ENCODE measurements at places on chromosomes 5 and 9.

GRCh38 chr5:14526493-14526892 is 55.1 kb upstream of the OTULINL start:
- DNase-seq = no peak

GRCh38 chr5:60545551-60545950 is 154.4 kb downstream of the DEPDC1B start:
- no peak for DNase-seq

GRCh38 chr5:157603333-157604190 is 28.0 kb upstream of the ADAM19 start:
- DNase-seq = peak; percentile 60

DNA sequence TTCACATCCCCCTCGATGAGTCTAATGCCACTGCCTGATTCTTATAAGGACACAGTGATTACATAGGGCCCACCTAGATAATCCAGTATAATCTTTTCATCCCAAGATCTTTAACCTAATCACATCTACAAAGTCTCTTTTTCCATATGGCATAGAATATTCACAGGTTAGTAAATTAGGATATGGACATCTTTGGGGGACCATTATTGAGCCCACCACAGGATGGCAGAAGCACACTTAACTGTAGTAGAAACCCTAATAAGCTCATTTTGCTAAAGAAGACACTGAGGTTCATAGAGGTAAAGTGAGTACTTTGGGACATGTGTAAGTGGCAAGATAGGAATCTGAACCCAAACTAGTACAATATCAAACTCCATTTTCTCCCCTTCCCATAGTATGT is 38.9 kb downstream of the ASTN2 start:
- DNase-seq = no peak

DNA sequence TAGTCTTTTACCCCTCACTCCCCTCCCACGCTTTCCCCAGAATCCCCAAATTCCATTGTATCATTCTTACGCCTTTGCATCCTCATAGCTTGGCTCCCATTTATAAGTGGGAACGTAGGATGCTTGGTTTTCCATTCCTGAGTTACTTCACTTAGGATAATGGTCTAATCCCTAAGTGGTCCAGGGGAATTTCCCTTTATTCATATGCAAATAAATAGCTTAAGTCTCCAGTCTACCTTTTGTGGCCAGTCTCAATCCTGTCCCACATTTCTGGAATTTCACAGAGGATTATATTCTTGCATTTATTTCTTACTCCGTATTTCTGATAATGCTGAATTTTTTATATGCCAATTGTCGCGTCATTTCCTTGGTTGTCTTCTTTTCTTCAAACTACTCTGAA is 245.6 kb upstream of the DAB2 start:
- DNase-seq = no peak

DNA sequence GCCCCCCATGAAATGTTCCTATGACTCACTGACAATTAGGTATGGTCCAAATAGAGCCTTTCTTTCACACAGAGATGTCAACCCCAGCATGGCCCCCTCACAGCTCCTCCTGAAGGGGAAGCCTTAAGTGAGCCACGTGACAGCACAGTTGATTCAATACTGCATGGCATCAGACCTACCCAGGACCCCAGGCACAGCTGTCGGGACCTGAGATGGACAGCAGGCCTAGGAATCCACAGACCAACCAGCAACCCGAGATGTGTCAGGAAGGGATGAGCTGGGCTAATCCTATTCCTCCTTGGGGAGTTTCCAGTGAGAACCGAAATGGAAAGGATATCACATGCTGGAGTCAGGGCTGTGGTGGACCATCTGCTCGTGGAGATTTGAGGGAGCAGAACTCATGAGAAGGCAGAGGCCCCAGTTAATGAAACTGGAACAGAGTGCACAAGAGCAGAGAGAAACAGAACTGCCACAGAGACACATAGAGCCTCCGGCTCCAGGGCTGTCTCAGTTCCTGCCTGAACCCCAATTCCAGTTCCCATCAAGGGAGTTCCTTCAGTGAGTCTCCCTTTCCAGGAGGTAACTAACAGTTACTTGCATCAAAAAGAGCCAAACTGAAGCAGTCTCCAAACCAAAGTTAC is 42.1 kb upstream of the SMIM23 start:
- no peak for DNase-seq

DNA sequence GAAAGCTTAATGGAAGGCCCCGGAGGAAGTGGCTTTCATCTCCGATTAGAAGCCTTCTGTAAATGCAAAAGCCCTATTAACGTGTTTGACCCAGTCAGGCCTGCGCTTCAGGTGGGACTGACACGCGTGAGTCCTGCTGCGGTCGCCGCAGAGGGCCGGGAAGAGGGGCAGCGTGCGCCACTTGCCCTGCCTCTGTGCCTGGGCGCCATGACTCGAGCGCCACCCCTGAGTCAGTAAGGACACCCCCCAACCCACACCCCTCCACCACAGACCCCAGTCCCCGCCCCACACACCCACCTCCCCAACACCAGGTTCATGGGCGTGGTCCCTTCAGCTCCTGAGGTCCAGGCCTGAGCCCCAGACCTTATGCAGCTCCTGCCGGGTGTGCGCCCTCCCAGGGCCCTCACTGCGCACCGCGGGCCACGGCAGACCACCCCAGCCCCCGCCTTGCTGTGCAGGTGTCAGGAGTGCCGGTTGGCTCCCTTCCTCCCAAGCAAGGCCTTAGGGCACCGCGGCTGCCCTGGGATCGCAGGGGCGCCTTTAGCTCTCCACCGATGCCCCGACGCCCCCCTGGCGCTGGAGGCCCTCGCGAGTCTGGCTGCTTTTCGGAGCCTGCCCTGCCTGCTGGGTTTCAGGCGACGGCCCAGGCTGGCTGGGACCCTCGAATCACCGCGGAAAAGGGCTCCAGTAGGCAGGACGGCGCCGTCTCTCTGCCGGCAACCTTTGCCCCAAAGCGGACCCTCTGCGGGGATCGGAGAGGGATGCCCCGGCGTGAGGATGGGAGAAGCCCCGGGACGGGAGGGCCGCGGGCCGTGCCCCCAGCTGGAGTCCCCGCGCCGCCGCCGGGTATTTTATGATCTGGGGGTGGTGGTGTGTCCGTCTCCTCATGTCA is 625 bp upstream of the OLFM1 start:
- no peak for DNase-seq

DNA sequence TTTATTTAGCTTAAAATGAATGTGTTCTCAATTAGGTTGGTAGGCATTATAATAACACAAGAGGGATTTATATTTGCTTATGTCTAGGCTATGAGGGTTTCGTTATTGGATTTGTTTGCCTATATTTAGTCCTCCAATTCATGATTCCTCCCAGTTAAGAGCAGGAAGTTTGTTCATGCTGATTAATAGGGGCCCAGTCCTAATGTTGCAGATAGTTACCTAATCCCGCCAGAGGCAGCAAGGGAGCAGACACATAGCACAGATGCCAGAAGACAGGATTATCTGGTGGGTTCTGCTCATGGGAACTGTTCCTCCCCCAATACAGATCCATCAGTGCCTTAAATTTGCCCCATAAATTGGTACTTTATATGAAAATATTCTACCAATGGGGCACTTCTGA is 100.8 kb upstream of the TLE4 start:
- no peak for DNase-seq

GRCh38 chr5:110896901-110897300 is 158.1 kb downstream of the SLC25A46 start:
- DNase-seq = peak; percentile 55

DNA sequence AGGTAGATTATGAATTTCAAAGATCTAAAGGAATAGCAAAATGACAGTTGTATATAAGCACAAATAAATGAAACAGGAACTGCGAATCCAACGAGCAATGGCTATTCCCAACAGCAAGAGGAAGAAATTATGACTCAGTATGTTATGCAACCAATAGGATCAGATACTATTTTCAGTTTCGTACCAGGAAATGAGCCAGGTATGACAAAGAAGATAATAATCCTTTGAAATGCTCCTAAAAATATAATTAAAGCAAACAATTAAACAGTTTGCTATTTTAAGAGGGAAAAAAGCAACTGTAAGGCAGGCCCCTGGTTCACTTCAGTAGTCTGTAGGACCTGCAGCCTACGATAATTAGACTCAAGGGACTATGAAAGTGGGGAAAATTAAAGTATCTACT is 58.9 kb downstream of the AUH start:
- DNase-seq = peak; percentile 68

- no peak for DNase-seq
Measured at GRCh38 chr9:128169492-128169891, 9.4 kb downstream of the BBLN start.

DNA sequence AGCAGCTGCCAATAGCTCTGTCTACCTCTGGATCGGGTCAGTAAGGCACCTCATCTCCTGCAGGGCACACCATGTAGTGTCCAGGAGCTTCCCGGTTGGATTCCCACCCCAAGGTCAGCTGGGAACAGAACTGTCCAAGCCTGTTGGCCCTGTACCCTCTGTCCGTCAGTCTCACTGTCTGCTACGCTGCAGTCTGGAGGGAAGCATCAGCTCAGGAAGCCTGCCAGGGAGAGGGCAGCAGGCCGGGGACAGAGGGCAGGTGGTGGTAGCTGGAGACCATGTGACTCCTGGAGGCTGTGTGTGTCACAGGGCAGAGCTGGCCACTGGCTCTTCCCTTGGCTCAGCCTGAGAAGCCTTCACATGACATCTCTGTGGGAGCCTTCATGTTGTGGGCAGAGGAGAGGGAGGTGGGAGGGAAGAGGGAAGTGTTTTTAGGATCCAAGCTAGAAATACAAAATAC is 134.5 kb downstream of the SEC61B start:
- no peak for DNase-seq

DNA sequence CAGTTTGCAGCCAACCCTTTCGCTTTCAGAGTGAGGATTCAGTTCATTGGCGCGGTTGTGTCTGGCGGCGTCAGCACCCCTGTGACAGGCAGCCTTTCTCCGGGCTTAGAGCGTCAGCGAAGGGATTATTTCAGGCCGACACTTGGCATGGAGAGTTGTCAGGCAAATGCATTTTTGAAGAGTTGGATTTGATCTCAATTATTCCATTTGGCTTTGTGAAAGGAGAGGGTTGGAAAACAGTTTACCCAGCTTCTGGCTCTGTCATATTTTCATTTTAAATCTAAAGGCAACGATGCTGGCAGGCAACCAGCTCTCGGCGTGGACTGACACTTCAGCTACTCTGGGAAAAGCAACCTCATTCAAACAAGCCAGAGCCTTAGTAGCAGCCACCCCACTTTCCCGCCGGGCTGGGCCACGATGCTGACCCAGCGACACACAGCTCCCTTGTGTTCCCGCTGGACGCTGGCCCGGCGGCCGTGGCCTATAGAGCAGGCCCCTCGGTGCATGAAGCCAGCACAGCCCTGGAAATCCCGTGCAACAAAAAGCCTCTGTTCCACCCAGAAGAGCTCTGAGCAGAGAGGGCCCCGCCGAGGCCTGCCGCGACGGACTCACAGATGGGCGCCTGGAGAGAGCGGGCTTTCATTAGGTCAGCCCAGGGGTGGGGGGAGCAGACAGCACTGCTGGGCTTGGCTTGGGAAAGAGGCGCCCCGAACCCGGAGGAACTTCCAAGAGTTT is 28.9 kb upstream of the LPCAT1 start:
- no peak for DNase-seq

- no peak for DNase-seq
Measured at GRCh38 chr9:32161720-32162119, 222.7 kb upstream of the ACO1 start.

- no peak for DNase-seq
Measured at GRCh38 chr5:37979559-37979958, 139.7 kb upstream of the GDNF start.

DNA sequence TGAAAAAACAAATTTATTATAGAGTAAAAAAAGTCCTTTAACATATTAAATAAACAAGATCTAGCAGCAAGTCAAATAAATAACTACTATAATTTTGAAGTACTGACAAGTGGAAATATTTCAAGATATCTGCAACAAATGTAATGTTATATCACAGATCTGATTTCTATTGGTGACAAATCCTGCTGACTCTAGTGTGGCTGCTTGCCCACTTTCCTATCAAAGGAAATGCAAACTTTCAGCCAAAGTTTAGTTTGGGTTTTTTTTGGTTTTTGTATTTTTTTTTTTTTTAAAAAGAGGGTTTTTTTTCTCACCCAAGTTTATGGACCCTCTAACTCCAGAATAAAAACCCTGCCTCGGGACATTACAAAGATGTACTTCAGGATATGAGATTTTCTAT is 12.9 kb downstream of the ADRA1B start:
- DNase-seq = no peak

All from fibroblast of skin of left quadriceps (primary cell).